ENCODE measurements at places on chromosomes 7 and 10.

DNA sequence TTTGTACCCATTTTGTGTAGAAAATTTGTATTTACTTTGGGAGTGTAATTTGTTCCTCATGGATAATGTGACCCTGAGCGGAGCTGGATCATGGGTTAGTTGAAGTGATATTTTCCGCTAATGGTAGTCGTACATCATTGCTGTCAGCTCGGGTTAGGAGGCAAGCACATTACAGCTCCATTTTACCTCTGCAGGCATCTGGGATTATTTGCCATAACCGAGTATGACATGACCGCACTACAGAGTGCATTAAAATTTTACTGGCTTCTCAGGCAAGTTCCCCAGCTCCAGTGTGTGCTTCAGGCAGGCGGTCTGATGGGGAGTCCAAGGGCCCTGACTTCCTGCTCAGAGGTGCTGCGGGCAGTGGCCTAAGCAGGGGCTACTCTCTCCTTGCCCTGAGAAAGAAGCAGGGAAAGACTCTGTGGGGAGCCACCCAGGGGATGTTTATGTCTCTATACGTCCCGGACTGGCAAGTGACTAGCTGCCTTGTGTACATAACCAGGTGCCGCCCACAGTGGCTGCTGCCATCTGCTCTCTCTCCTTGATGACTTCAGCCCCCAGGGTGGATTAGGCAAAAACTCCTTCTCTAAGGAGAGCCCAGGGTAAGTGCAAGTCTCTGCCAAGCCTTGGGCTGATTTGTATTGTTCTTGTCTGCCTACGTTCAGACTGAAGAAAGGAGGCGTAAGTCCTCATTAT is 685.3 kb upstream of the GALNT17 start:
- DNase-seq, result no peak

DNA sequence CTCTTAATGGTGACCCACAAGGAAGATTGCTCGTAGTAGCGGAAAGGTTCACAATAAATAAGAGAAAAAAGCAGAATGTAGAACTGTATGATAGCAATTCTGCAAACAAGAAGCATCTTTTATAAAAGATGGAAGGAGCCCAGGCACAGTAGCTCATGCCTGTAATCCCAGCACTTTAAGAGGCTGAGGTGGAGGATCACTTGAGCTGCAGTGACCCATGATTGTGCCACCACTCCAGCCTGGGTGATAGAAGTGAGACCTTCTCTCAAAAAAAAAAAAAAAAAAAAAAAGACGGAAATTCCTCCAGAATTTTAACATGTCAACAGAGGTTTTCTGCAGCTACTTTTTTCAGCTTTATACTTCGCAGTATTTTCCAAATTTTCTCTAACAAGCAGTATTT is 13.2 kb downstream of the GATAD1 start:
- no peak for DNase-seq

- DNase-seq, result no peak
Observed at GRCh38 chr7:137404660-137405317, 61.3 kb upstream of the PTN start.

DNA sequence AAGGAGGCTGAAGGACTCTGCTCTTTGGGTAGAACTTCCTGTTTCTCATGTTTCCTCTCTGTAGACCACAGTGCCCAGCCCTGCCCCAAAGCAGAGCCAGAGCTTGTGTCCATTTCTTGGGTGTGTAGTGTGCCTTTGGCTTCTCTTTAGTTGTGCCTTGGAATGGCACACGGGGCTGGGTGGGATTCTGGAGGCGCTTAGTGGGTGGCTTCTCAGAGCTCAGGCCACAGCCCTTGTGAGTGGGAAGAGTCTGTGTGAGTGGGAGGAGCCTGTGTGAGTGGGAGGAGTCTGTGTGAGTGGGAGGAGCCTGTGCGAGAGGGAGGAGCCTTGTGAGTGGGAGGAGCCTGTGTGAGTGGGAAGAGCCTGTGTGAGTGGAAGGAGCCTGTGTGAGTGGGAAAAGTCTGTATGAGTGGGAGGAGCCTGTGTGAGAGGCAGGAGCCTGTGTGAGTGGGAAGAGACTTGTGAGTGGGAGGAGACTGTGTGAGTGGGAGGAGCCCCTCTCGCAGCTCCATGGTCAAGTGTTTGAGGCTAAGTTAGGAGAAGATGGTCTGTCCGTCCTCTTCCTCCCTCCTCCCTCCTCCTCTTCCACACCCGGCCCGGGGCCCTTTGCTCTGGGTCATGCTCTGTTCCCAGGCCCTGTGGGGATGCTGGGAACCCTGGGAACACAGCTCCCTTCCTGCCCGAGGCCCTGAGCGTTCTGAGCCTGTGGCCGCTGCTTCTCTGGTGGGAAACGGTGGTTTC is 153.0 kb downstream of the GRK5 start:
- DNase-seq, result no peak

GRCh38 chr10:24444337-24444736 is 235.4 kb downstream of the KIAA1217 start:
- DNase-seq, result no peak

DNA sequence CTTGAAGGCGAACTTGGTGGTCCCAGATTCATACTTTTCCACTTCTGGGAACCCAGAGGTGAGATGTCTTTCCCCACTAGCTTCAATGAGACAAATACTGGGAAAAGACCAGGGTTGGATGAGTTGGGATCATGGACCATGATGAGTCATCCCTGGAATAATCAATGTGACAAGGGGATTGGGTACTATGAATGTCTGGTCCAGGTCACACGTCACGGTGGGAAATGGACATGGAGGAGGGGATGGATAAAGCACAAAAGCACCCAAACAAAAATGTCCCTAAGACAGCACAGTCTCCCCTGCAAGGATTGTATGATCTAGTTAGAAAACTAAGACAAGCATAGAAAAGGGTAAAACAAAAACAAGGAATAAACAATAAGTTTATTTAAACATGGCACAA is 12.4 kb upstream of the SORBS1 start:
- DNase-seq, result no peak

GRCh38 chr10:125995726-125996304 is 99.5 kb downstream of the FANK1 start:
- DNase-seq, result no peak

DNA sequence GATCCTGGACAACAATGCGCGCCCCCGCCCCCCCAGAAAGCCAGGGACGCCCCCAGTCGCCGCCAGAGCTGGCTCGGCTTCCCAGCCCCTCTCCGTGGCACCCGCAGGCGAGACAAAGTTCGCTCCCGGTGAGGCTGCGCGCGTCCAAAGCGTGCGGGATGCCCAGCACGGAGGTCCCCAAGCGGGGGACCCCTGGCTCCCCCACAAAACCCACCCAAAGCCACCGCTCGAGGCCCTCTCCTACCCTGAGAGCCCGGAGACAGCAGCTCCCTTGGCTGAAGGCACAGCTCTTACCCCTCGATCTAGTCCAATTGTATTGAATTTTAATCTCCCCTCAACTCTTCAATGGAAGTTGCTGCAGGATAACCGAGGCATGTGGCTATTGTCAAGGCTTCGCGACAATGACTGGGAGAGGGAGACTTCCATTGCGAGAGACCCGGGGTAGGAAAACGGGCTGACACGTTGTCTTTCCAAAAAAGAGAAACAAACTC is 305.3 kb downstream of the PRPF18 start:
- DNase-seq, result no peak

- no peak for DNase-seq
Observed at GRCh38 chr10:35079763-35080162, 10.4 kb downstream of the CUL2 start.

DNA sequence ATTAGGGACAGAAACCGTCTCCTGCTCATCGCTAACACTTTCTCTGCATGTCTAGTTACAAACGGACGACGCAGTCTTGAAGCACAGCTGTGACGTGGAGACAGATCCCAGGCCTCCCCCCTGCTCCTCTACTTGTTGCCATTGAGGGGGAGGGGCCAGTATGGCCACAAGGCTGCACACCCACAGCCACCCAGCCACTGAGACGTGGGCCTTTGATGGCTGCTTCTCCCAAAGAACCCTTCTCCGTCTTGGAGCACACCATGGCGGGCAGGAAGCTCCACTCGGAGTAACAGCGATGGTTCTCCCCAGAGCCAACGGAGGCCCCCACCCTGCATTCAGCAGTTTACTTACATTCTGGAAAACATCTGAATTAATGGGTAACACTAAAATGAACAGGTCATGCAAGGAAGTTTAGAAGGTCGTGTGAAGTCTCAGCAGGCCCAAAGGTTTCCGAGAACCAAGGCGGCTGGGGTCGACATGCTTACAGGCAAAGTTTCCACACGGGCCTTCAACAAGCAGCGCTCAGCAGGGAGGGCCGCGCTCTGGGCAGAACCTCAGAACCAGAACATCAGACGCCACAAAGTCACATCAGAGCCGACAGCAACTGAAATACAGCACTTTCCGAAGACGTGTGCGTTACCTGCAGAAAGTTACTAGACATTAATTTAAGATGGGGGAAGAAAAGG is 169.6 kb downstream of the DIP2C start:
- no peak for DNase-seq

- DNase-seq, result no peak
Observed at GRCh38 chr7:79512261-79512660, 58.8 kb upstream of the MAGI2 start.

- DNase-seq, result no peak
Observed at GRCh38 chr10:82908751-82909150, 1033.8 kb downstream of the NRG3 start.

DNA sequence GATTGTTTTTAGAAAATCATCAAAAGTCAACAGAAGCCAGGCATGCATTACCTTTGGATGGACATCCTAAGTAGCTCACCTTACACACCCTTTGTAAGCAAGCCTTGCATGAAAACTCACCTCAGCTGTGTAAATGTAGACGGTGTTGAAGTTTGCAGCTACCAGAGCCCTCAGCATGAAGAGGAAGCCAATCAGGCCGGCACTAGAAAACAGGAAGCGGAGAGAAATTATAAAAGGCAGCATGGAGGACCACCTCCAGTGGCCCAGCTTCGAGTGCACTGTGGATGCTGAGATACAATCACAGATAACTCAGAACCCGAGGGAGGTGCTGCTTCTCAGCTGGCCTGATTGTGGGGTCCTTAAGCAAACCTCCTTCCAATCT is 75.3 kb downstream of the SVOPL start:
- DNase-seq, result no peak

DNA sequence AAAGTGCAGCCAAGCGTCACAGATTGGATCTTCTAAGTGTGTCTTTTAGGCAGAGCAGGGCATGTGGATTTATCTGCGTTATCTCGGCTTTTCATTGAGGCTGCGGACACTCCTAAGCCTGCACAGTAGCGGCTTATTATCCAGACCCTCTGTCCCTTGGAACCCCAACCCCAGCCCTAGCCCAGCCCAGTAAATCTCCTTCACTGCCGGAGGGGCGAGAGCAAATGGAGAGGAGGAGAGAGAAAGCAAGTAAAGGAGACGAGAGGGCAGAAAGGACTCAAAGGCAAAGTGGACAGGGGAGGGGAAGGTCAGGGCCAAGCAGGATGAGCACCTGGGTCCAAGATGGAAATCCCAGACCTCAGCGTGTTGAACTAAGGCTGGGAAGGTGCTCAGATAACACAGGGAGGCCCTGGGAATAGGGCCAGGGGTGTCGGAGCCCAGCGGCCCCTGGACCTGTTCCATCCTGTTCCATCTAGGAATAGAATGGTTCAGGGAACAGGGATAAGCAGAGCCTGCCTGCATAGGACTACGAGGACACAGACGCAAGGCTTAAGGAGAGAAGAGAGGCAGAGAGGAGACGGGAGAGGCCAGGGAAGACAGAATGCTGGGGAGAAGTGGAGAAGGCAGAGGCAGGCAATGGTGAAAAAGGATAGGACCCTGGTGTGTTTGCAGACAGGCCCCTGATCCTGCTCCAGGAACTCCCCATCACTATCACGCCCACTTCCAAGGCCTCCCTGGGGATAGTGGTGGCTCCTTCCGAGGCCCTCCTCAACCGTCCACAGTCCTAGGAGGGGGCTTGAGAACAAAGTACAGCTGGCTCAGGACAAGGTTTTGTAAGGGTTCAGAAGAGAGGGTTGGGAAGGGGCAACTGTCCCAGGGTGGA is 99.6 kb downstream of the CHST15 start:
- peak; percentile 12 for DNase-seq

DNA sequence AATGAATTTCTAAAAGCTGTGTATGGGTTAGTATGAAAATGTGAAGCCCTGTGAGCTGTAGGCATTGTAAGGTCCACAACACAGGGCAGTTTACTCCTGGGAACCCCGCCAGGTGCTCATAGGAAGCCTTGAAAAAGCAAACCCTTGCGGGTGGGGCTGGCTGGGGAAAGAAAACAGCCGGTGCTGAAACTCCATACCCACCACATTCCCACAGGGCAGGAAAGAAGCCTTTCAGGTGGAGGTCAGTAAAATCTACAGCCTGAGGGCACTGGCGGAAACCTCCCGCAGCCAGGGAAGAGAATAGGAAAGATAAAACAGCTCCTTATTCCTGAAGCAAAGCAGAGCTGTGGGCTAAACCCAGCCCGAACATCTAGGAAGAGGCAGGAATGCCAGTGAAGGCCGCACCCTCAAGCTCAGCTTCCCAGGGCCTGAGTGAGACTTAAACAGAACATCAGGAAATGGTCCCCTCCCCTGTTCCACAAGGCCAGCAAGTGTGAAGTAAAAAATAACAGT is 34.7 kb downstream of the PODXL start:
- DNase-seq, result no peak

- DNase-seq, result no peak
Observed at GRCh38 chr7:91630581-91631380, 249.7 kb downstream of the MTERF1 start.

GRCh38 chr7:129091484-129092002 is 36.6 kb upstream of the TNPO3 start:
- peak; percentile 66 for DNase-seq

GRCh38 chr10:88966797-88967196 is 14.2 kb upstream of the ACTA2 start:
- no peak for DNase-seq

DNA sequence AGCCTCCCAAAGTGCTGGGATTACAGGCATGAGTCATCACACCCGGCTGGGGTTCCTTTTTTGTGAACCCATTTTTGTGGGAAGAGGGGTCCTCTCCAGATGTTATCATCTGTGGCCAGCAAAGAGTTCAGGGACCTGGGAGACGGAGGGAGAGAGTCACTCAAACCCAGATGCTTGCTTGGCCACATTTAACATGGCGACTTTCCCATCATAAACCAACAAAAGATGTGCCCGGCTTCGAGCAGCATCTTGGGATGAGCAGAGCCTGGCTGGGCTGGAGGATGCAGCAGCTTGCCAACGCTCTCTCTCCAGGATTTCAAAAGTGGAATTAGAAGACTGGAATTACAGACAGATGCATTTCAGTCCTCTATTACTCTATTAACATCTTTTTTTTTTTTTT is 19.1 kb upstream of the HABP2 start:
- DNase-seq, result no peak

DNA sequence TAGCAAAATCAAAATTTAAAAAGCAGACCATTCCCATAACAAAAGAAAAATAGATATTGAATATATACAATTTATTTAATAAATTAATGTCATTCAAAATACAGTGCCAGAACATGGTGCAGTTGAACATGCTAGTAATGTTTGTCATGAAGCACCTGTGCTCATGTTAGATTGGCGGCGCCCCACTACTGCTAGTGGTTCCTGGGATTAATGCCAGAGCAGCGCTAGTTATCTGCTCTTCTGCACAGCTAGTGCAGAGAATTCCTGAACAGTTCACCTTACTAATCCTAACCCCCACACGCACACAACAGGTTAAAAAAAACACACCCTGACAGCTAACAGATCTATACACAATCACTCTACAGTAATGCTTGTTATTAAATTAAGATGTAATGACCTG is 23.4 kb downstream of the KBTBD2 start:
- DNase-seq, result no peak

GRCh38 chr7:47556511-47557180 is 25.3 kb downstream of the TNS3 start:
- no peak for DNase-seq

- DNase-seq, result no peak
Observed at GRCh38 chr10:46318799-46319198, 32.0 kb downstream of the ANTXRL start.

GRCh38 chr10:130382031-130382430 is 245.8 kb downstream of the GLRX3 start:
- no peak for DNase-seq

- no peak for DNase-seq
Observed at GRCh38 chr10:124338276-124338925, 80.3 kb downstream of the OAT start.
